Activated CD4-positive, alpha-beta memory T cell treated with anti-CD3 and anti-CD28 coated beads, Interleukin-2, amount 10 ng/mL, durations not matched to agents 7 days and 5 days (primary cell): ENCODE measurements at places on chromosomes 1 and 21. TPM values are rescaled to one million over a fixed set of nuclear protein-coding genes. Genes with fewer than 3 reads are reported as not detected.

Gene RYR2
- total RNA-seq, result 0.05 TPM

Gene KCNE2
- not detected for total RNA-seq

Gene NBPF1
- 1.7 TPM for total RNA-seq

Gene FAM72C
- 19.8 TPM for total RNA-seq
